Stimulated activated CD4-positive, alpha-beta T cell treated with anti-CD3 and anti-CD28 coated beads, Interleukin-2, amount 100 ng/mL, for 24 hours (primary cell): ENCODE measurements at places on chromosomes 4 and X.

- DNase-seq: no peak
Observed at GRCh38 chrX:12301288-12301687, 163.0 kb downstream of the FRMPD4 start.

GRCh38 chr4:118810991-118811764 lies 24.7 kb downstream of the SEC24D start:
- DNase-seq: no peak

- DNase-seq: no peak
Observed at GRCh38 chr4:185255868-185256267, 46.5 kb downstream of the SNX25 start.

DNA sequence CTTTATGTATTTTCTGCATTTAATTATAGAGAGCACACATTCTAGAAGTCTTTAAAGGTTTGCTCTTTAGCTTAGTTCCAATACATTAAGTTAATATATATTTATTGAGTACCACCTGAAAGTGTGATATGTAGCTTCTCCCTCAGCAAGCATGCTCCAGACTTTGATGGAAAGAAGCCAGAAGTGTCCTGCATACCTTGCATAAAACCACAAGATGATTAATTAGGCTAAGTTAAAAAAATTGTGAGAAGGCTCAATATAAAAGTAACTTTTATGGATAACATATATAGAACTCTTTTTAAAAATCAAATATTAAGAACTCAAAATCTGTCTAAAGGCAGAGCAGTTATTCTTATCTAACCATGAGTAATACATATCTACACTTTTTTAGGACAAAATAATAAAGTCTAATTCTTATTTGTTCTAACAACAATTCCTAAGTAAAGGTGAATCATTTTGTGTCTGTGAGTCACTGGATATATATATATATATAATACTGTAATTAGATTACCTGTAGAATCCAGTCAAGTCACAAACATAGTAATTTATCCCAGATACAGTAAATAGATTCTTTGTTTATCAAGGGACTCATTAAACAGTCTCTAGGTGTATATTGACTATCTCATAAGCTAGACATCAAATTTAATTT lies 51.2 kb downstream of the INTS12 start:
- no peak for DNase-seq
